ENCODE measurements at places on chromosomes 7 and 10.

- no peak for DNase-seq
Measured at GRCh38 chr10:102219370-102219769, 6.7 kb upstream of the ELOVL3 start.

DNA sequence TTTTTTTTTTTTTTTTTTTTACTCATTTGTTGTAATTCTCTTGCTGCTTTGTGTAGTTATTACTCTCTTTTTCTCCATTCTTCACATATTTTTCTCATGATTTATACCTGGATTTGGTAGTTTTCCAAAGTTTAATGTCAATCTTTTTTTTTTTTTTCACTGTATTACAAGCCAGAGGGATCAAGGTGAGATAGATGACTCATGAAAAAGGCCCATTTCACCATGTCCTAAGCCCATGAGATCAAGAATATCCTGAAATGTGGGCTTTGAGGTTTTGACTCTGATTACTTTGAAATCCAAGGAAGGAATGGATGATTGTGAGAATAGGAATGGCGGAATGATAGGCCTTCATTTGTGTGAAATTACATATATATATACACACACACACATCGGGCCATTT, 31.1 kb downstream of the TAX1BP1 start:
- DNase-seq = no peak

DNA sequence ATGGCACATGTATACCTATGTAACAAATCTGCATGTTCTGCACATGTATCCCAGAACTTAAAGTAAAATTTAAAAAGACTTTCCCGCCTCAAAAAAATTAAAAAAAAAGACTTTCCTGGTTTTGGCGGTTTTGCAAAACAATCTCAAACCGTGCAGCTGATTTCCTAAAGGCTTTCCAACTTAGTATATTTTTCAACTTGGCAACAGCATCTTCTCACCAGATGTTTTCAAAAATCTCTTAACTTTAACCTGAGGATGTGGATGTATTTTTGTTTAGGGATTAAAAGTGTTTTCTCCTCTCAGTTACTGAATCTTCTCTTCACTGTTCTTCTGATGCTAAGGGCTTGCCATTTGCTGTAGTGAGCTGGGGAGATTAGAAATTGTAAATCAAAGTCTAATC, 96.5 kb upstream of the PLPP4 start:
- no peak for DNase-seq

- DNase-seq = no peak
Measured at GRCh38 chr10:104434601-104435000, 81.0 kb downstream of the CFAP58 start.

DNA sequence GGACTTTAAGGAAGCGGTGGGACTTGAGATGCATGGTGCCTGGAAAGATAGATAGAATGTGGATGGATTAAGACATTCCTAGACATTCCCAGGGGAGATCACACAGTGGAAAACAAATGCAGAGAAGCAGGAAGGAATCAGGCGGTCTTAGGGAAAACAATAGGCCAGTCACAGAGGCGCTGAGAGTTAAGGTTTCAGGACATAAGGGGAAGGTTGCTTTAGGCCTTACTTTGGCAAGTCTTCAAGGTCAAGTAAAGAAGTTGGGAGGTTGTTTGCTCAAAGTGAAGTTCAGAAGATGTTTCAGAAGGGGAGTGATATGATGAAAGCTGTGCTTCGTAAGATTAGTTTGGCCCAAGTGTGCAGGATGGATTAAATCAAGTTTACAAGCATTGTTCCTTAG, 109.4 kb downstream of the SUGCT start:
- DNase-seq = no peak

DNA sequence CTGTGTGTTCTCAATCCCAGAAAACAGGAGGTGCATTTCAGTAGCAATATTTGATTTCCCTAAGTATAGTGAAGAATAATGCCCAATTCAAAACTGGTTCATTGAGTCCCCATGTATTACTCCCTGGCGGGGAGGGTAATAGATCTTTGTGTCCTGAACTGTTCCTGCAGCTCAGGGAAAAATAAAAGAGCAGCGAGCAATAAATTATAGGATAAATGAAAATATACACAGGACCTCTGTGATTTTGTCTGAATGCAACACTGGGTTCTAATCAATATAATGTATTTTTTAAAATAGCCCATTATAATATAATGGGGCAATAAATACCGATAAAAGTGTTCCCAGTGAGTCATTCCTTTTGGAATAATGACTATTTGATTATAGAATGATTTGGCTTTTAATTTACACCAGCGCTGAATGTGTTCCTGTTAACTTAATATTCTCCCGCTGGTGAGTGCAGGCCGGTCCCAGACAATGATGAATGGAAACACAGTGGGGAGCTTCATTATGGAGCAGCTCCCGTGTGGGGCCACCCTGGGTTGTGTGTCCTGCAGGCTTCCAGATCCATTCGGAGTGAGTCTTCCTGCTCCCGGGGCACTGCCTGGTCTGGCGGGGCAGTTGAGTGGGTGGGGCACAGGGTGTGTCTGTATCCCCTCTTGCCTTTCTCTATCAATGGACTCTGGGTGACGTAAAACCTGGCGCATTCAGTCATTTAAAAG, 263.1 kb downstream of the ACTR3B start:
- no peak for DNase-seq

DNA sequence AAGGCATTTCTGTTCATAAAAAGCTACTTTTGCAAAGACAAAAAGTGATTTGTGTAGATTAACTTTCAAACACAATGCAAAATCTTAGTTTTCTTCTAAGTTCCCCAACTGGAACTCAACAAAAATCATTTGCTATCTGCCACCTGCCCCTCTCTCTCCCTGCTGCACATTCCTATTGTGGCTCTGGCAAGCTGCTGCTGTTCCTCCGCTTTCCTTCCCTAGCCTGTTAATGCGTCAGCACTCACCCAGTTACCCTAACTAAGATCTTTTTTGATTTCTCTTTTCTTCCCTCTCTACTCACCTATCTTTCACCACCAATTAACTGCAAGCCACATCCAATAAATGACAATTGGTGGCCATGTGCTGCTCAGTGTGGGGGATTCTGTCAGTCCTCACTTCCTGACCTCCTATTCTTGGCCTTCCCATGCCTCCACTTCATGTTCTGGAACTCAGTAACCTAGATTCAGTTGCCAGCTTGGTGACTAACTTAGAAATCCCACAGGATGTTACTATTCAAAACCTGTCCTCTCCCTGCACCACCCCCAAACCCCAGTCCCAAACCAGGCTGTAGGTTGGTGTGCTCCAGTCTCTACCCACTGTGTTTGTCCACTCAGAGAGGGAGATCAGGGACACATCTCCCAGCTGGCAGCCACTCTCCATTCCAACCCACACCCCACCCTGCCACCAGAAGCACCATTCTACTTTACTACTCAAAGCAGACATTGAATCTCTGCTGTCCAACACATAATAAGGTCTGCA, 140.2 kb upstream of the CTTNBP2 start:
- DNase-seq = no peak

- no peak for DNase-seq
Measured at GRCh38 chr7:23467806-23468525, 2.3 kb downstream of the IGF2BP3 start.

DNA sequence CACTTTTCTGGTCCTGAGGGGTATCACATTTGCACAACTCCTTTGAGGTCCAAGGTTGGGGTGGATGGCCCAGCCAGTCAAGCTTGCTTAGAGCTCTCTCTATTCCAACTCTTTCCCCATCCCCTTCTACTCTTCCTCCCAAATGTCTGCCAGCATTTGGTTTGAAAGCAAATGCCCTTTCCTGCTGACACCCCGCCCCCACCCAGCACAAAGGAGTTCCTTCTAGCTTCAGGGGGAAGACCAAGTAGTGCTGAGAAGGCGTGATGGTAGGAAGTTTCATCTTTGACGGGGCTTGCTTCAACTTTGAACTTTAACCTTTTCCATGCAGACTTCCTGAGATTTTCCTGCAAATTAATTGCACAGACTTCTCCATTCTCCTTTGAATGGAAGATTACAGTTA, 137.5 kb upstream of the TCF7L2 start:
- DNase-seq = no peak

DNA sequence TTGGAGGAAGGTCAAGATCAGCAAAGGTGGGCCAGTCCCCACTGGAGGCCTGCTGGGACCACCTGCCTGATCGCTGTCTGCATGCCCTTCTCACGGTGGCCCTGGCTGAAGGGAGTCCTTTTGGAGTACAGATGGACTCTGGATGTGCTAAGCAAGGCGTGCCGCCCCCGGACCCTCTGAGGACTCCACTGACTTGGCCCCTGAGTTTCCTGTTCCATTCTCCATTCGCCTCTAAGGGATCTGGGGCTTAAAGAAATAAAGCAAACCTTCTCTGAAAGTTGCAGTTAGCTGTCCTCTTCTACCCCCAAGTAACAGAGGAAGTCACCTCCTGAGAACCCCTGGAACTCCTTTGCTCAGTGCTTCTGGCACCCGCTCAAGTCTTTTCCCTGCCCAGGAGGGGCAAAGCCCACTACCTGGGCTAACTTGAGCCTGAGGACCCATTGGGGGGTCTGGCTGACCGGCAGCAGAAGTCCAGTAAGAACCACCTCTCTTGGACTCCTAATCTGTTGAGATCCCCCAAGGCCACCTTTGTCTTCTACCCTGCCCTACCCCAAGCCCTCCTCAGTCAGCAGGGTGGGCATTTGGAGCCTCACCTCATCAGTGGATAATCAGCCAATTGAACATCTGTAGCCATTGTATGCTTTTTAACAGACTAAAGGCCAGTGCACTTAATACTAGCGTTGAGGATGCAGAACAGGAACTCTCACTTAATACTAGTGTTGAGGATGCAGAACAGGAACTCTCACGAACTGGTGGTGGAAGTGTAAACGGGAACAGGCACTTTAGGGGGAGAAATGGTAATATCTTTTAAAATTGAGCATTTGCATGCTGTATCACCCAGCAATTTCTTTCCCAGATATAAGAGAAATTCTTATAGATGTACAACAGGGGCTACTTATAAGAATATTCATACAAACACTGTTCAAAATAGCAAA, 2.2 kb downstream of the TBATA start:
- no peak for DNase-seq

DNA sequence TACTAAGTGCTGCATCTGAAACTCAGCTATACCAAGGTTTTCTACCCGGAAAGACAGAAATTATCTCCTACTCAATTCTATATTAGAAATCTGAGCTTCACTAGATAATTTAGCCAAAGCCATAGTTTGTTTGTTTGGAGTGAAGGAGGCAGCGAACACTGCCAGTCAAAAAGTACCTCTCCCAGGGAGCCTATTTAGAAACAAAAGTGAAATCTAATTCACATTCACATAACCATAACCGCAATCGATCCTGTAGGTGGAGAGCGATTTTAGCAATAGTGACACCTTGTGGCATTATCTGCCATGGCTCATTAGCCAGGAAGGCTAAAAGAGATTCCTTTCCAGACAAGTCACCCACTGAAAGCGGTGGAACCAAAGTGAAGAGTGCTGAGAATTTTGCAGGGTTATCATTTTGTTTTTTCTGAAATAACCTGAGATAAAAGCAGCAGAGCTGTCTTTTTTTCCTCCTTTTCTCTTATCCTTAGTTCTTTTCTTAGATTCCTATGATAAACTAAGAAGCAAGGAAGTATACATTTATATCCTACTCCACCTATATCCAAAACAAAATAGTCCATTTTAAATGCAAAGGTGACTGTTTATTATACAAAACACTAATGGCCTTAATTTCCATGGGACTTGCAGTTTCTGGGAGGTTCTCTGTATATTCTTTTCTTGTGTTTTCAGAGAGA, 83.7 kb upstream of the BET1 start:
- peak; percentile 3 for DNase-seq

DNA sequence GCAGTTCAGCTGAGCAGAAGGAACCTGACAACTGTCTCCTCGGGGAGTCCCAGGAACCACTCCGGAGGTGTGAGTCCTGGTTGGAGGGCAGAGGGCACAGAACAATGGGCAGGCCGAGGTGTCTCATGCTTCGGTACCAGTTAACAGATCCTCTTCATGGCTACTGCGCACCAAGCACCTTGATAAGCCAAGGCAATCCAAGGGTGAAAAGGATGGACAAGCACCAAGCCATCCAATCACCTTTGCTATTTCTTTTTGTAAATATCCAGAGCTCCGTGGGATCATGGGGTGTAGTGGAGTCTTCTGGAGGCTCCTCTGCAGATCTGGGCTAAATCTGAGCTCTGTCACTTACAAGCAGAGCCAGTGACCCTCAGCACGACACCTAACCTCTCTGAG, 233.5 kb downstream of the WDR11 start:
- DNase-seq = no peak

DNA sequence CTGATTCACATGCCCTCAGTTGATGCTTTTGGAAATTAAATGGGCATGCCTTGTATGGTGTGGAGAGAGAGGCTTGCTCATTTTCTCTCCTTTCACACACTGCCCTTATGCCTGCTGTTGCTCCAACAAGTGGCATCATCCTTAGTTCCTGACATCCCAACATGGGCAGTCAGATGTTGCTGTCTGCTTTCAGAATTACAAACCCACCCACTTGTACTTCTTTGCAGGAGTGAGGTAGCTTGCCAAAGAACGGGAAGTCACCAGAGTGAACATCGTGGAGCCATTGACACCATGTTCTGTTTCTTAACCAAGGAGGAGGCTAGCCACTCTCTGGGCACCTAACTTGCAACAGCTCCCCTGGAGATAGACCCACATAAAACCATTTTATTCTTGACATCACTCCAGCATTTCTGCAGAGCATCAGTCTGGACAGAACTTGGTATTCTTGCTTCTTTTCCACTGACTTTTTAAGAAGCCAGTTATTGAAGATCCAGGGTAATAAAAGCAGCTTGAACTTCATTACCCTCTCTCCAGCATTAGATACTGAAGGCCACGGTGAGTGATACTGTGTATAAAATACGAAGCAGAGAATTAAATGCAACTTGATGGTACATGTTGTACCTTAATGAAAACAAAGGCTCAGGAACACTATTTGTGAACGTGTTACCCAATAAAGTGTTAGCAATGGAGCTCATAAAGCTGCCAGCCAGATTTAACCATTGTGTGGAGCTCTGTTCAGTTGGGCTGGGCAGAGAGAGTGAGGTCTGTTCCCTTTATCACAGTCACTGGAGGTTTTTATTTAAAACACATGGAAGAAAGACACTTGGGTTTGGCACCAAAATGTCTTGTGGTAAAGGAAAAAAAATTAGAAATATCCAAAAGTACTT, 195.8 kb upstream of the HABP2 start:
- DNase-seq = no peak

- peak; percentile 50 for DNase-seq
Measured at GRCh38 chr7:43764039-43764761, 5.7 kb downstream of the BLVRA start.

DNA sequence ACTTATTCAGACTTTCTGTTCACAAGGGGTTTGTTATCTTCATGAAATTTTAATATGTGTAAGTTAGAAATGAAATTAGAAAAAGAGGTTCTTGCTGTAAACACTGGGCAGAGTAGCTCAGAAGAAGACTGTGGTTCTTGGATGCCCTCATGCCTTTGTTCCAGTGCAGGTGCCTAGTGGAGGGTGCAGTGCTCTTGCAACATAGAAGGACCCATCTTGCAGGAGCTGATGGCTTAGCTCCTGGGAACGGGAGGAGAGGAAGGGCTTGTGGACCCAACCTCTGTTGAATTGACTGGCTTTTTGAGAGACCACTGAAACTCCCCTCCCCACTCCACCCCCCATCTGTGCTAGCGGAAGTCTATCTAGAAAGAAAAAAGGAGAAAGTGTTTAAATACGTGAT, 116.8 kb downstream of the GLCCI1 start:
- DNase-seq = no peak

Data from activated CD4-positive, alpha-beta T cell treated with anti-CD3 and anti-CD28 coated beads, Interleukin-2, amount 50 U/mL, for 4 hours (primary cell).